ENCODE measurements at places on chromosomes 1 and 21. TPM values are rescaled to one million over a fixed set of nuclear protein-coding genes. Genes with fewer than 3 reads are reported as not detected.
A peak's percentile ranks its signal among the peaks of the same experiment; 100 is the strongest.

DNA sequence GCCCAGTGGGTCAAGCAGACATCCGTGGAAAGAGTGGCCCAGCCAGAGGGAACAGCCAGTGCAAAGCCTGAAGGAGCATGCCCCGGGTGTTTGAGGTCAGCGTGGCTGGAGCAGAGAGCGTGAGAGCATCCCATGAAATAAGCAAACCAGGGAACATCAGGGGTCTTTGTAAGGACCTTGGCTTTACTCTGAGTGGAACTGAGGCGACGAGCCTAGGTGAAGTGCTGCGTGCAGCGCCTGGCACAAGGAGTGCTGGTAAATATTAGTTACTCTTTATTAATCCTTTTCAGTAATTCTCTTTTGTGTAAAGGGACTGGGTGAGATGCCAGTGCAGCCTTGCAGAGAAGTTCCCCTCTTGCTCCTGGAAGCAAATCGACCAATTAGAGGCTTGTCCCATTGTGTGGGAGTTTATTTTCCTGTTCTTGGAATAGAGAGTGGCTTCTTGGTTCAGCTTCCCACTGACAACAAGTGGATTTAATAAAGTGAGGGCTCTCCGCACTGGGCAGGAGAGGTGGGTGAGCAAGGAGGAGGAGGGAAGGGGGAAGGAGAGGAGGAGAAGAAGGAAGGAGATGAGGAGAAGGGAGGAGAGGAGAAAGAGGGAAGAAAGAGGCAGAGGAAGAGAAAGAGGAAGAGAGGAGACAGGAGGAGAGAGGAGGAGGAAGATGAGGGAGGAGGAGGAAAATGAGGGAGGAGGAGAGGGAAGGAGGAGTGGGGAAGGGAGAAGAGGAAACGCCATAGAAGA lies 37.6 kb upstream of the DISP3 start:
- no peak for DNase-seq

DNA sequence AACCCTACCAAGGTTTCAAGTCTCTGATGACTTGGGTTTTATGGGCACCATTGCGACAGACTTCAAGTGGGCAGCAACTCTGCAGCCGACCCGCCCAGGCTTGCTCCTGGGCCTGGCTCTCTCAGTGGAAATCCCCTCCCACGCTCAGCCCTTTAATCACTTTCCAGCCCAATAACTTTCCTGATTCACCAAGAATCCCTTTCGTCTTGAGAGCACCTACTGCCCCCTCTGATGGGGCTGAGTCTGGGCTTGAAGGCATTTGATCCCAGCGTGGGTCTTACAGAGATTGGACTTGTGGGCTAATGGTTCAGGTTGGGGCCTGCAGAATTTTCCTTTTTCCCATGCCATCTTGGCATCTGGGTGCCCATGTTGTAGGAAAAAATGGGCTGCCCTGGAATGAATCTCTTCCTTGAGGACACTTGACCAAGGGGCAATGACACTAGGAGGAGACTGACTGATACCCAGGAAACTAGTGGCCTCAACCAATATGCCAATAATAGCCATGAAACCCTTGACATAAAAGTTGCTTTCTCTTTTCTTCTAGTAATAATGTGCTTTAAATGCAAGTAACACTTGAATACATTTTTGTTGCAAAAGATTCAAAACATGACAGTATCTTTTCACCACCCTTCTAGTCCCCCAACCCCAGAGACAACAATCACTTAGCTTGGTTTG lies 7.8 kb upstream of the PHLDA3 start:
- DNase-seq = peak; percentile 80

DNA sequence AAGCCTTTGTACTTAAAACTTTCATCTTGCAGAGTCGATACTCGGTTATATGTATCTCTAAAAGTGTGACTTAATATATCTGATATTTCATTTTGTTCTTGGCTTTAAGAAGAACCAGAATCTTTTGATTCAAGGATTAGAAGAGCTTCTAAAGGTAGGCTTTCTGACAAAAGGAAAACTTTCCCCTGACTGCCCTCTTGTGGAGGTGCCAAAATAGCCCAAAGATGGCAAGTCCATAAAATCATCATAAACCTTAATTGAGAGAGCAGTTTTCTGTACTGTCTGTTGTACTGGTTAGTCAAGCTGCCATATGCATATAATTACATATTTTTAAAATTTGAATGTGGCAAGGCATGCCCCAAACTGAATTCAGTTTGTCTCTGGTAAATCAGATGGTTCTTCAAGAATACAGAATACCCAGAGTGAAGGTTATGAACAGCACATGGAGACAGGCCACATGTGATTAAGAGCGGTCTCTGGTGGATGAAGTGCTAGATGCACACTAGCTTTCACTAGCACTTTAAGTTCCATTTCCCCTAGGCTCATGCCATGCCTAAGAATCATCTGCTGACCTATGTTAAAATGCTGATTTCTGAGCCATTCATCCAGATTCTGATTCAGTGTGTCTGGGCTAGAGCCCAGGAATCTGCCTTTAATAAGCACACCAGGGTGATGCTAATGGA lies 27.7 kb upstream of the ELAVL4 start:
- DNase-seq = no peak

DNA sequence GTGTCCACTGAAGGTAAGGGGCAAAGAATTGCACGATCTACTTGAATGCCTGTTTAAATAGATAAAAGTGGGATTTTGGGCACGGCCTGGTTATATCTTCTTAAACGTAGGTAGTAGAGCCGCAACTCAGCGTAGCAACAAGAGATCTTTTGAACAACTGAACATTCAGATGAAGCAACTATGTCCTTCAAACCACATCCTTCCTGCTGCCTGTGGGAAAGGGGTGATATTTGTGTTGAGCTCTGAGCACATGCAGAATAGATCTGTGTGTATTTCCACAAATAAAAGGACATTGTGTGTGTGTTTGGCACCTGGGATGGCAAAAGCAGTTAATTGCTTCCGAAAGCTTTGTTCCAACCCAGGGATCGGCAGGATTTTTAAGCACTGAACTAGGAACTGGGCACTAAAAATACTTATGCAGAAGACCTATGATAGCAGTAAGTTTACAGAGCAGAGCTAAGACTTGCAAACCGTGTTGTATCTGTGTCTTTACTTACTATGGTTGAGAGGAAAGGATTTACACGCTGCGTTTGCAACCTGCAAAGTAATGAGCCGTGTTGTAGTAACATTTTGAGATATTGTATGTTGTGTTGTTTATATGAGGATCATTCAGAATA lies 333.4 kb downstream of the CHRM3 start:
- no peak for DNase-seq

- no peak for DNase-seq
Observed at GRCh38 chr1:1255611-1256010, 9.1 kb upstream of the C1QTNF12 start.

DNA sequence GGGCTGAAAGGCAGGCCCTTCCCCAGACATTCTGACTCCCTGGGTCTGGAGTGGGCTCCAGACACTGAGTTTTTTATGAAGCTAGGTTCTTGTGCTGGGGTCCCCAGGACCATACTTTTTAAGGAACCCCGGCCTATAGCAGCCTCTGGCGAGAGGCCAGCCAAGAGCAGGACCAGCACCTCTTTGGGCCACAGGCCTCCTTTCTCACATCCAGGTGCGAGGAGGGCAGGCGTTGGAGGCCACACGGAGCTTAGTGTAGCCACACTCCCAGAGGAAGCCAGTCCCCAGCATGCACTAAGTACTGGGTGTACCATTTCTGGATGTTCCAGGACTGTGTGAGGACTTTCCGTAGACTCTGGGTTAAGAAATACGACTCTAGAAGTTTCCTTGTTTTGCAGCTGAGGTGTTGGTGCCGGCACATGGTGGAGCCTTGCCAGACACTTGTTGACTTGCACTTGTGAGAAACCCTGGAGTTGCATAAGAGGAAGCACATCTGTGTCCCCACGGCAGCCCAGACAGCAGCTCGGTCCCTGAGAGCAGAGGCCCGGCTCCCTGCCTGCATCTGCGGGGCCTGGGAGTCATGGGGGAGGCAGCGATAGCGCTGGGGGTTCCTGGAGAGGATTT lies 122.2 kb upstream of the VAMP3 start:
- peak; percentile 47 for DNase-seq

DNA sequence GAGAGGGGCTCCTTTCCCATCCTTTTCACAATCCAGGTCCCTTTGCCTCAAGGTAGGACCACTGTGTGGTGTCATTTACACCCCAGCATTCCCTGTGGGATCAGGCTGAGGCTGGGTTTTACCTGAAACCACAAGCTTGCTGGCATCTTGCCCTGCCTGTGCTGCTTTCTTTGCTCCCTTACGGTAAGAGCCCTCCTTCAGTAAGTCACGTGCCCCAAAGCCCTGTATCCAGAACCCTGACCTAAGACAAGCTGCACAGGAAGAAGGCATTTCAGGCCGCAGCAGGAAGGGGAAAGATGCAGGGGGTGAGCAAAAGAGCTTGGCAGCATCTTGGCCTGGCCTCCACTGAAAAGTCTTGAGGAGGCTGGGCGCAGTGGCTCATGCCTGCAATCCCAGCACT lies 58.4 kb downstream of the KLHDC7A start:
- DNase-seq = no peak

DNA sequence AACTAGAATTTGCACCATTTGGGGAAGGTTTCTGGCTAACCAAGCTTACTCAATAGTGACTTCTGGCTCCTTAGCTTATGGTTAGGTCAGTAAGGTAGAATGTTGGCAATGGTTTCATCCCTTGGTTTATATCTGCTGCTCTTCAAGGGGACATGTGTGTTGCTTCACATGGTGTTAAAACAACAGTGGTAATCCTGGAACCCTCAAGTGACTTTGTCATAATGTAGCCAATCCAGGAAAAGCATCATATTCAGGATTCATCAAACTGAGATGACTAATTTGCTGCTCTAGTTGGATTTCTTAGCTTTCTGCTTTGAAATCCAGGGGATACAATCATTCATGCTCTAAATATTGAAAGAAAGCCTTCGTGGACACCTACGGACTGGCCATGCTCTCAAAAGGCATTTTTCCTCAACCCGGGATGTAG lies 108.7 kb downstream of the RGL1 start:
- no peak for DNase-seq

RGL1 gene
- total RNA-seq = 33.2 TPM

- DNase-seq = no peak
Observed at GRCh38 chr1:175511496-175511895, 231.9 kb downstream of the TNR start.

GRCh38 chr1:182170891-182171461 lies 109.5 kb upstream of the ZNF648 start:
- peak; percentile 56 for DNase-seq

DNA sequence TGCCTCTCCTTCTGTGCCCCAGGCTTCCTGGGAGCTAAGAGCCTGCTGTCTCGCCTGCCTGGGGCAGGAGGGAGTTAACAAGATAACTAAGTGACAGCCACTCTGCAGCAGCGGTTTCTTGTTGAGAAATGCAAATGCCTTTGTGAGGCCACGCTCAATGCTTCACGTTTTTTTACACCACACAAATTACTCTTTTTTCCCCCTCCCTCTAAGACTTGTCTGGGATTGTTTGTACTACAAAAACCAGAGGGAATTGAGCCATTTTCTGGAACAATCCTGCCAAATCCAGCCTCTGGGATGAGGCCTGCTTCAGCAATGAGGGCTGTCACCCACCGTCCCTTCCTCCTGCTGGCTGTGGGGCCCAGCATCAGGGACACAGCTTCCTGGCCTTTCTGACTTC lies 119.6 kb downstream of the ACTL8 start:
- DNase-seq = peak; percentile 74

CAPN9 gene
- total RNA-seq = not detected

DNA sequence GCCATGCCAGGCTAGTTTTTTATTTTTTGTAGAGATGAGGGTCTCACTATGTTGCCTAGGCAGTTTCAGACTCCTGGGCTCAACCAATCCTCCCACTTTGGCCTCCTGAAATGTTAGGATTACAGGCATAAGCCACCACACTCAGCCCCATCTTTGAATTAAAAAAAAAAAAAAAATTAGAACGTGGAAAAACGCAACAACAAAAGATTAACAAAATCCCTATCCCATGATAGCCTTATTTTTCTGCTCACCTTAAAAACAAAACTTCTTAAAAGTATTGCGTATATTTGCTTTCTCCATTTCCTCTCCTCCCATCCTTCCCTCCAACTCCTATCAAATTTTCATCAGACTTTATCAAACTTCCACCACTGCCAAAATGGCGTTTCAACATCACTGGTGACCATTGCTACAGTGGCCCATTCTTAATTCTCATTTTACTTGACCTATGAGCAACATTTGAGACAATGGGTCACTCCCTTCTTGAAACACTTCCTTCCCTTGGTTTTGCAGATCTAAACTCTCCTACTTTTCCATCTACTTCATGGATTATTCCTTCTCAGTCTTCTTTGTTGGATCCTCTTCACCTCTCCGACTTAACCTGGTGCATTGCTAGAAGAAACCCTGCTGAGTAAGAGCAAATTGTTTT lies 579 bp upstream of the ZNF684 start:
- no peak for DNase-seq

GRCh38 chr1:189429610-189430009 lies 1048.1 kb downstream of the BRINP3 start:
- DNase-seq = peak; percentile 2

- no peak for DNase-seq
Observed at GRCh38 chr1:244102046-244102445, 51.0 kb downstream of the ZBTB18 start.

GRCh38 chr1:115594600-115594999 lies 47.2 kb upstream of the VANGL1 start:
- DNase-seq = no peak

LCE2B gene
- not detected for total RNA-seq

NLRP3 gene
- total RNA-seq = 0.97 TPM

GRCh38 chr1:178037510-178038253 lies 56.2 kb upstream of the RASAL2 start:
- DNase-seq = peak; percentile 52

DNA sequence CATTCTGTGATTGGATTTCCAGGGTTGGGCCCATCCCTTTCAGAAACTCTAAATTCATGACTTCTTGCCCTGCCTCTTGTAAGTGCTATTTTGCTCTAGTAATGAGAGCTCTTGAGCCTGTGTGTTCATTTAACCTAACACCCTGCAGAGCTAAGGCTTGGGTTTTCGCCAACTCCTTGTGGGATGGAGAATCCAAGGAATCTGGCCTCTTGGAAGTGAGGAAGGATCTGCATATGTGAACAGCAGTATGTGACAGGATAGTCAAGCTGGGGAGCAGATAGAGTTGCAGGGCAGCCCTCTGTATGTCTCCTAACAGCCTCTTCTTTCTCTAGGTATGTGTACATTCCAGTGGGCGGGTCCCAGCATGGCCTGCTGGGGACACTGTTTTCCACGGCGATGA lies 258.9 kb downstream of the HHAT start:
- peak; percentile 45 for DNase-seq

DNA sequence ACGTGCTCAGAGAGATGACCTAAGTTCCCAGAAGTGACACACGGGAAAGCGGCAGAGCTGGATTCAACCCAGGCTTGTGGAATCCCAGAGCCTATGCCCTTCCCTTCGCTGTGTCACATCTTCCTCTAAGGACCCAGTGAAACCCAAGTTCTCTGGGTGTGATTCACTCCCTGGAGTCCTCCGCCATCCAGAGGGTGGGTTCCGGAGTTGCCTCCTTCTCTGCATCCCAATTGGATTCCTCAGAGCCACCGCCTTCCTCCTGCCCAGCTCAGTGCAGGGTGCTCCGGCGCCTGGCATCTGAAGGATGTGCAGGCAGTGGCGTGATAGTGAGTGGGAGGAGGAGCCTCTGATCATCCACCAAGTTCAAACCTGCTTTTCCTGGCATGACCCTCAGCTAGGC lies 20.7 kb upstream of the RCC2 start:
- no peak for DNase-seq

NHLH1 gene
- not detected for total RNA-seq

FALEC gene
- 1.3 TPM for total RNA-seq

- peak; percentile 89 for DNase-seq
Observed at GRCh38 chr21:14864211-14865021, 200.4 kb downstream of the NRIP1 start.
